Head of caudate nucleus (tissue), 42 donors: ENCODE measurements at places on chromosomes 3 and 15.
A peak's percentile ranks its signal among the peaks of the same experiment; 100 is the strongest.

DNA sequence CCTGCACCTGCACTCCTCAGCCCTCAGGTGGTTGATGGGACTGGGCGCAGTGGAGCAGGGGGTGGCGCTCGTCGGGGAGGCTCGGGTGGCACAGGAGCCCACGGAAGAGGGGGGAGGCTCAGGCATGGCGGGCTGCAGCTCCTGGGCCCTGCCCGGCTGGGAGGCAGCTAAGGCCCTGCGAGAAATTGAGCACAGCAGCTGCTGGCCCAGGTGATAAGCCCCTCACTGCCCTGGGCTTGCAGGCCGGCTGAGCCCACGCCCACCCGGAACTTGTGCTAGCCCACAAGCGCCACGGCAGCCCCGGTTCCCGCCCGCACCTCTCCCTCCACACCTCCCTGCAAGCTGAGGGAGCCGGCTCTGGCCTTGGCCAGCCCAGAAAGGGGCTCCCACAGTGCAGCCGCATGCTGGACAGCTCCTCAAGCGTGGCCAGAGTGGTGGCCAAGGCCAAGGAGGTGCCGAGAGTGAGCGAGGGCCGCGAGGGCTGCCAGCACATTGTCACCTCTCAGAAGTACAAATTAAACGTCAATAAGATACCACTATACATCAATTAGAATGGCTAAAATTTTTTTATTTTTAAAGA, 5.1 kb upstream of the VHL start:
- no peak for DNase-seq

DNA sequence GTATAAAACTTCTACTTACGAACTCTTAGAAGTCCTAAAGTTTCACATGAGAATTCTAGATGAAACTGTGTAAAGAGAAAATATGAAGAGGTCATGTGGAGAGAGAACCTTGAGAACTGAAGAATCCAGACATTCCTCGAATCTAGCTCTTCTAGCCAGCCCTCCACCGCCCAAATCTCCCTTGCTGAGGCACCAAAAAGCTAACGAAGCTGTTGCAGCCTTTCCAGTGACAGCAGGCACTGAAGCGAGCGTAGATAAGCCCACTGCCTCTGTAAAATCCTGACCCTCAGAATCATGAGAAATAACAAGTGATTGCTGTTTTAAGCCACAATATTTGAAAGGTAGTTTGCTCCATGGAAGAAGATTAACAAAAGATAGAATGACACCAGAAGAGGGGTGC, 134.0 kb downstream of the GOLGA6L6 start:
- no peak for DNase-seq

DNA sequence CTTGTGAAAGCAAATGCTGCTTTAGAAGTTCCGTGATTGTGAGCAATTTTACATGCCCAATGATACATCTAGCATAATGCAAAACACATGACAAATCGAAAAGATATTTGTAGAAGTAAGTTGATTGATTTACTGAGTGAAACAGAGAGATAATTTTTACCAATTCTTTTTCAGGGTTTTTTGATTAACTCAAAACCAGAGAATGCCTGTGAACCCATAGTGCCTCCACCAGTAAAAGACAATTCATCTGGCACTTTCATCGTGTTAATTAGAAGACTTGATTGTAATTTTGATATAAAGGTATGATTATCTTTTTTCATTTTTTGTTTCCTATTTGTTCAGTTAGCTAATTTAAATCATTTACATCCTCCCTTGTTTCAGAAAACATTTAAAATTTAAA, 58.8 kb downstream of the RNF13 start:
- DNase-seq, result no peak

DNA sequence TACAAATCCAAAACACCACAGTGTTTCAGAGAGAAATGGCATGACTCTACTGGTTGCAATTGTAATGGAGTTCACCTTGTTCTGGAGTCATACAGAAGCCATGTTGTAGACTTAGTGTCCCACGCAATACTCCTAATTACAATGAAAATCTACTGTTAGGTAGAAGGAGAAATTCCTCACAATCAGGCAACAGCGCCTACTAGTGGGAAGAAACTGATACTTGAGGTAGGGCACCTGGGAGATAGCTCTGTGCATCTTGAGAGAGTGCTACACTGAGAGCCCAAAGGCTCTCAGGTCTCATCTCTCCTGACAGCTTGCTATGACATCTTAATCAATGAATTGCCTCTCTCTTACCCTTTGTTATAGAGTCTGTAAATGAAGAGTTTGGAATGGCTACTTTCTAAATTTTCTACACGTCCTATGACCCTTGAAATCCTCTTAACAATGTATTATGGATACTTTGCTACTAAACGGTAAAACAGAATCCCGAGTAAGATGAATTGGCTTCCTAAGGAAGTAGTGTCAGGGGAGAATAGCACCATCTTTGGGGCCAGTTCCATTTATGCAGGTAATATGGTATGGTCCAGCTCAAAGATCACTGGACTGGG, 422.7 kb upstream of the TPRG1 start:
- no peak for DNase-seq

DNA sequence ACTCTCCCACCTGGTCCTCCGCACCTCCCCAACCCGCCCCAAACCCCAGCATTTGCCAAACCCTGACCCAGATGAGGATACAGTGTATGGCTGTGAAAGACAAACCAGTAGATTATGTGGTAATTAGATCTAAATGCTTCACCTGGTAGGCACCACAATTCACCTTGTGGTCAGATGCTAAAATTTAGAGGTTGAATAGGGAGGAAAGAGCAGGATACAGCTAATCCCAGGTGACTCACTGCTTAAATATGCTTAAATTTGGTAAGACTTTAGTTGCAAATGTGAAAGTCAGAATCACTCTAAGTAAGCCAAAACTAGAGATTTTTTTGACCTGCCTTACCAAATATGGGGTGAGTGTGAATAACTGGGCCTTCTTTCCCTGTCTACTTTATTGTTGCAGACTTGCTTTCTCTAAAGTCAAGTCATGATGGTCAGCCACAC, 105.5 kb downstream of the MME start:
- DNase-seq, result no peak

DNA sequence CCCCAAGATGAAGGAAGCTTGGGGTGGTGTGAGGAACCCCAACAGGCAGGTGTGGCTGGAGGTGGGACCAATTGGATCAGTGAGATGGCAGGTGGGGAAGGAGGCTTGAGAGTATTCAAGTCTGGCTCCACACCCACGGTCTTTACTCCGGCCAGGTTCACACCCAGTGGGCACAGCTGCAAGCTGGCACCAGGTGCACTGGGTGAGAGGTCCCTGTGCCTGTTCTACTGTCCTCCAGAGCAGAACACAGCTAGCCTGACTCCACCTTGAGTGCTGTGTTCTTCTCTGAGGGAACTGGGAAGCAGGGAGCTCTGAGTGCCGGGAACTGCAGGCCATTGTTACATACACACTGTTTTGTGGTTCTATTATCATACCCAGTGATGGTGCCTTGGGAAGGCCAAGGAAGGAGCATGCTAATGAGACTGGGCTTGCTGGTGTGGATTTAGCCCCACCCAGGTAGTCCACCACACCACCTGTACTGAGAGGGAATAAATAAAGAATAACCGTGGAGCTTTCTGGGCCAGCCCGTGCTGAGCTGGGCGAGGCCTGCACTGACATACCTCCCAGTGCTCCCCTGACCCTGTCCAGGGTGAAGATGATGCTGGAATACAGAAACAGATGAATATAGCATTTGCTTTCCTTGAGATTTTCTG, 93.4 kb downstream of the ABHD5 start:
- DNase-seq, result no peak

DNA sequence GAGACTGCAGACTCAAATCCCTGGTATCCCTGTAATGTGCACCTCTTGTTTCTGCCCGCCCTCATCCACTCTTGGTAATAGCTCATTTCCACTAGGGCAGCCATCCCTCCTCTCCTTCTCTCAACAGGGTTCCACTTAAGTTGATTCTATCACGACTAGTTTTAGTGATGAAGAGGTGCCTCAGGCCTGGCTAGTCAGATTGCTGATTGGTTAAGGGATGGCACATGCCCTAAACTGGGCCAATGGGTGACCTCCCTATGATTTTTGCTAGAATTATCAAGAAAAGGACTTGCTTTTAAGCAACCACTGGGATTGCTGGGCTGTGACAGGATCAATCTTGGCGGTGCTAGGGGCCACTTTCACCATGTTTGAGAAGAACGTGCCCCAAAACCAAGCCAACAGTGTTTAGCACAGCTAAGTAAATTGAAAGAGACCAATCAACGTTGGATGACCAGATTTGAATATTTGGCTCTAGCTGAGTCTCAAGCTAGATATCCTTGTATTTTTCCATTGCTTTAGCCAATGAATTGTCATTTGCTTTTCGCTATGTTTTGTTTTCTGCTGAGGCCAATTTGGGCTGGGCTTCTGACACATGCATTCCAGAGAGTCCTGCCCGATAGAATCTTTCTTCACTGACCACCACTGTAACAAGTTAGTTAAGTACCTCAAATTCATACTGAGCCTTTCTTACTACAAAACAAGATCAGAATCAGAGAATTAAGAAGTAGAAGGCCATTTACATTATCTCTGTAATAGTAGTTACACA, 131.0 kb downstream of the PDZRN3 start:
- DNase-seq, result no peak

DNA sequence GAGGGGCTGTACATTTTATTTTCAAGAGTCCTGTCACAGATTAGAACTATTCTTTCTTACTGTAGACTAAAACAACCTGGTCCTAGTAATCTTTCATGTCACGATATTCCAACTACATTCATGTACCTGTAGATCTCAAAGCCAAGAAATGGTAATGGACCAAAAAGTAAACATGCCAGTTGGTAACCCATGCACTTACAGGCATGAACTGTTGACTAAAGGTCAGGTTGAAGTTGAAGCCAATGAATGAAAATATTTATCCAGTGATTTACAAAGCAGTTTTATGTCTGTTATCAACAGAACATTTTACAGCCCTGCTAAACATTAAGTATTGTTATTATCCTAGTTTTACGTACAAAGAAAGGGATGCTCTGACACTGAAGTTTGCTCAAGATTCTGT, 25.3 kb downstream of the LRRC57 start:
- DNase-seq, result no peak

- DNase-seq, result no peak
These were observed 43.1 kb downstream of the PDE8A start for GRCh38 chr15:85024509-85025336.

DNA sequence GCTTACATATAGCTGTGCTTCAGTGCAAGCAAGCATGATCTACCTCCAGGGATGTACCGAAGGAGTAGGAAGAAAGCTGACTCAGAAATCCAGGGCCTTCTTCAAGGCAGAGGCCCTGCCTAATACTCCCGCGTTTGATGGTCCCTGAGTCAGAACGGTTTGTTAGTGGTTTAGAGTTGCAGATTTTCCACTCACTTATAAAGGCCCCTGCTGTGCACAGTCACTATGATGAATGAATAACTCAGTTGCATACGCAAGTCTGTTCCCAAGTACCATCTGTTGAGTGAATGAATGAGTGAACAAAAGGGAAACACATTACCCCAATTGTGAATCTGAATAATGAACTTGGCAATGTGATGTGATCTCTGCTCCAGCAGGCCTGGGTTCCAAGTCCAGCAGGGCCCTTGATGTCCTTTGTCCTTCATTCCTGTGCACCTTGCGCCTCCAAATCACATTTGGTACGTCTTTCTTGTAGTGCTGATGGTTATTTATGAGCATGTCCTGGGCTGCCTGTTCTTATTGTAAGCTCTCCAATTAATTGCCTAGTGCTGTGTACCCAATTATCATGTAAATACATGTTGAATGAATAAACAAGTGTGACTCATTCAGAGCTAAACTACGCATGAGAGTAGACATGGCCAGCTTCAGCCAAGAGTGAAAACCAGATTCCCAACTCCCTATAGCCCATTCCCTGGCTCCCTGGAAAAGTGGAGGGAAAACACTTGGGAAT, 85.3 kb upstream of the LIMD1 start:
- peak; percentile 37 for DNase-seq

DNA sequence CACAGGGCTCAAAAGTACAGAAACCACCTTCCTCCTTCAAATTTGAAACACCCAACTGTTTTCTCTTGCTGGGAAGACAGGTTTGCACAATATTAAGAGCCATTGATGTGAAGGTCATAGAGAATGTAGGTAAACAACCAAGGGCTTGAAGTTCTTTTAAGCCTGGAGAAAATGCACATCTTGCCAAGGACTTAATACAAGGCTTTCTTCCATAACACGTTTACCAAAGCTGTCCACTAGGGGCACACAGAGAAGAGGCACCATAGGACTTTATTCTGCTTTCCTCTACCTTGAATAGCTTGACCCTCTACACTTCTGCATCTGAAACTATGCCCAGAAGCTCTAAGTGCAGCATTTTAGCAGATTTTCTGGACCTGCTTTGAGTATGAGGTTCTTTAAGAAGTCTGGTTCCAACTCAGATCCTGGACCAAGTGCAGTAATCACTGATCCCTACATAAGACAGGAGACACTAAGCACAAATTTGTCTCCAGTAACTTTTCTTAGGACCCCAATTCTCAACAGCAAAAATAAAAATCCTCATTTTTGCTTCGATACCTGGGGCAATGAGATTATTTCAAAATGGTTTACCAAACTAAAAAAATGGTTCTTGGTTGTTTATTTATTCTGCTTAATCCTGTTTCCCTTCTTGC, 138.0 kb downstream of the FBN1 start:
- no peak for DNase-seq

DNA sequence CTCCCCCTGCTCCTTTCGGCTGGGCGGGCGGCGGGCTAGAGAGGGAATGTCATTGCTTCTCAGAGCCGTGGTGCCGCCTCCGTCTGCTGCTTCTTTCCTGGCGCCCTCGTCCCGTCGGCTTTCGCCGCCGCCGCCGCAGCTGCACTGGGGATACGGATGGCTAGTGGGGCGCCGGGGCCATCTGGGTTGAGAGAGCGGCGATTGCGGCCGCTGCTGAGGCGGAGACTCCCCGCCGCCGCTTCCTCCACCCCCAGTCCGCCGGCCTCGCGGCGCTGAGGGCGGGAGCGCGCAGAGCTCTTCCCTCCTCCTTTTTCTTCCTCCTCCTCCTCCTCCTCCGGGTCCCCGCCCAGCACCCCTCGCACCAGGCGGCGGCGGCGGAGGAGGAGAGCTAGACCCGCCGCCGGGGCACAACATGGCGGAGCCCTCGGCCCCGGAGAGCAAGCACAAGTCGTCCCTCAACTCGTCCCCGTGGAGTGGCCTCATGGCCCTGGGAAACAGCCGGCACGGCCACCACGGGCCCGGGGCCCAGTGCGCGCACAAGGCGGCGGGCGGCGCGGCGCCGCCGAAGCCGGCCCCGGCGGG, at the start of gene STT3B:
STT3B (plus strand) TSS at position 339 of the 582 bp plus-strand sequence; CDS start at position 413, 74 bp downstream.
- peak; percentile 80 for DNase-seq
